ENCODE measurements at places on chromosomes 7 and 10.

DNA sequence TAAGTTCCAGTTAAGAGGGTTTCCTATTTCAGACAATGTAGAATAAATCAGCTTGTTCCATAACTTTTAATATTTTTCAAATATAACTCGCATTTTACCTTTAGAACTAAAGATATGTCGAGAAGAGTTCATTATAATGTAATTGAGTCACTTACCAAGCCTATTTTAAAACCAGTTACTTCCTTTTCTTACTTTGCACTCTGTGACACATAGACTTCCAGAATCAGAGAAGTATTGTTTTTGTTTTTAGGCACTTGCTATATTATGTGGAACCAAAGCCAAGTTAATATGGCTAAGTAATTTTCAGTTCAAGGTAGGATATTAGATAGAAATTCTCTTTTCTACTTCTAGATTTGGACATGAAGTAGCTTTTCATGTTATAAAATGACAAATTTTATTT lies 182.7 kb upstream of the PRPS1L1 start:
- DNase-seq = no peak

GRCh38 chr7:44093102-44093641 lies 10.8 kb upstream of the POLM start:
- no peak for DNase-seq

- no peak for DNase-seq
Measured at GRCh38 chr10:130189608-130190054, 53.4 kb downstream of the GLRX3 start.

DNA sequence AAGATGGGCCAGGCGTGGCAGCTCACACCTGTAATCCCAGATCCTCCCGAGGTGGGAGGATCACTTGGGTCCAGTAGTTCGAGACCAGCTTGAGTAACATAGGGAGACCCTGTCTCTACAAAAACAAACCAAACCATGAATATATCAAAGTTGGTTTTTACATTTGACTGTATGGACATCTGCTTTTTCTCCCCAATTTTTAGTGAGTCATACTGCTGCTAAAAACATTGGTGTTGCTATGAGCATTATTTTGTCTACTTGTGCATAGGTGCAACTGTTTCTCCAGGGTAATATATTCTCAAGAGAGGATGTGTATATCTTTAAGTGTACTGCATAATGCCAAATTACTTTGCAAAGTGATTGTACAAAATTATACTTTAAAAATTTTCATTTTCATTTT lies 769 bp upstream of the TMEM248 start:
- DNase-seq = no peak

DNA sequence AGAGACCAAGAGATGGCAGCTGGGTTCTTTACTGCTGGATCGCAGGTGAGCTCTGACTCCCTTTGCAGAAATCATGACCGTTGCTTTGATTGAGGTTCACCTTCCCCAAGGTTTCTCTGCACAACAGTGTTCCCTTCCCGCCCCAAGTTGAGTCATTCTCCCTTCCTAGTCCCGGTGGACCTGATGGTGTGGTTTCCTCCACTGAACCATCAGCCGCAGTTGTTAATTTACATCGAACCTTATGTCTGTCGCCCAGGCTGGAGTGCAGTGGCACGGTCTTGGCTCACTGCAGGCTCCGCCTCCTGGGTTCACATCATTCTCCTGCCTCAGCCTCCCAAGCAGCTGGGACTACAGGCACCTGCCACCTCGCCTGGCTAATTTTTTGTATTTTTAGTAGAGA lies 5.8 kb downstream of the ZSCAN25 start:
- DNase-seq = no peak

DNA sequence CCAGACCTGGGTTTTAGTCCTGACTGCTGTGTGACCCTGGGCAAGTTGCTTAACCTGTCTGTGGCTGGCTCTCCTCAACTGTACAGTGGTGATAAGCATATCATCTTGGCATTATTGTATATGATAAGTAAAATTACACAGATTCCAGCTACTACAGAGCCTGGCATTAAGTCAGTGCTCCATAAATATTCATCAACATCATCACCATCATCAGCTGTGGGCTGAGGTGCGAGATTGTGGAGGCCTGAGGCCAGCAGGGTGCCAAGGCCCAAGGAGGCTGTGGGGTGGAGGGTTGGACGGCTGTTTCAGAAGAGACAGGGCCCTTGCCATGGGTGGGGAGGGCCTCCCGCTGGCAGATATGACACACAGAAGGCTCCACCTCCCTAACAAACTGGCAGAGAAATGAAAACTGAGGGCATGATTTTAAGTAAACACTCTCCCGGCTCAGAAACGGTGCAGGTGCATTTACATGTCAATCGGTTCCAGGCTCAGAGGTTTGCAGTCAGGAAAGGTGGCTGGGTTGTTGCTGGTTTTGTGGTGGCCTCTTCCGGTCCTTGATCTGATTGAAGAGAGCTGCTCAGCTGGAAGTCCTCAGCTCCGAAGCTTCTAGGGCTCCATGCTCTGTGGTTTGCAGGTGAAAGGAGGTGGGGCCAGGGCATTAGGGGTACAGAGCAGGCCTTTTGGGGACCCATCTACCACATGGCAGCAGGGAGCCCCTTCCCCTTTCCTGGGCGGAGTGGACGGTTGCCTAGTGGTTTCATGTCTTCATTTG lies 10.2 kb downstream of the CRYGN start:
- peak; percentile 98 for DNase-seq

DNA sequence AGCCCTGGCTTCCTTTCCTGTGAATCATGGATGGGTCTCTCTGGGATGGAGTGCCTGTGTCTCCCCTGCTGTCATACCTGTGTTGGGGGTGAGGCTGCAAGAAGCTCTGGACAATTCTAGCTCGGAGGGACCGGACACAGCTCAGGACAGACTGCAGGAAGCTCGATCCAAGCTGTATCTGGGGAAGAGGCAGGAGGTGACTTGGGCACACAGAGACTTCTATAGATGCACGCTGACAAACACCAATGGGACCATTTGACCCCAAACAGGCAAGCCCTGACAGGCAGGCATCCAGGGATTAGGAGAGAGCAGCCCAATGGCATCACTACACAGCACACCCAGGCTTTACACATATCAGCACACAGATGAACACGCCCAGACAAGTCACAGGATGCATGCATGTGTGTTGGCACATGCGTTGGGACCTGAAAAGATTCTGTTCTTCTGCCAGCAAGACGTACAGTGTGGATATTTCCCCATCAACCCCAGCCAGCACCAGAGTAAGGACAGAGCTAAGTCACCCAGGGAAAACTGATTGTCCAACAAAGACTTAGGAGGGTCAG lies 4.5 kb downstream of the LLCFC1 start:
- no peak for DNase-seq

- DNase-seq = no peak
Measured at GRCh38 chr7:99380032-99380822, 5.7 kb downstream of the ARPC1B start.

- DNase-seq = no peak
Measured at GRCh38 chr10:124176349-124177179, 83.2 kb upstream of the CHST15 start.

DNA sequence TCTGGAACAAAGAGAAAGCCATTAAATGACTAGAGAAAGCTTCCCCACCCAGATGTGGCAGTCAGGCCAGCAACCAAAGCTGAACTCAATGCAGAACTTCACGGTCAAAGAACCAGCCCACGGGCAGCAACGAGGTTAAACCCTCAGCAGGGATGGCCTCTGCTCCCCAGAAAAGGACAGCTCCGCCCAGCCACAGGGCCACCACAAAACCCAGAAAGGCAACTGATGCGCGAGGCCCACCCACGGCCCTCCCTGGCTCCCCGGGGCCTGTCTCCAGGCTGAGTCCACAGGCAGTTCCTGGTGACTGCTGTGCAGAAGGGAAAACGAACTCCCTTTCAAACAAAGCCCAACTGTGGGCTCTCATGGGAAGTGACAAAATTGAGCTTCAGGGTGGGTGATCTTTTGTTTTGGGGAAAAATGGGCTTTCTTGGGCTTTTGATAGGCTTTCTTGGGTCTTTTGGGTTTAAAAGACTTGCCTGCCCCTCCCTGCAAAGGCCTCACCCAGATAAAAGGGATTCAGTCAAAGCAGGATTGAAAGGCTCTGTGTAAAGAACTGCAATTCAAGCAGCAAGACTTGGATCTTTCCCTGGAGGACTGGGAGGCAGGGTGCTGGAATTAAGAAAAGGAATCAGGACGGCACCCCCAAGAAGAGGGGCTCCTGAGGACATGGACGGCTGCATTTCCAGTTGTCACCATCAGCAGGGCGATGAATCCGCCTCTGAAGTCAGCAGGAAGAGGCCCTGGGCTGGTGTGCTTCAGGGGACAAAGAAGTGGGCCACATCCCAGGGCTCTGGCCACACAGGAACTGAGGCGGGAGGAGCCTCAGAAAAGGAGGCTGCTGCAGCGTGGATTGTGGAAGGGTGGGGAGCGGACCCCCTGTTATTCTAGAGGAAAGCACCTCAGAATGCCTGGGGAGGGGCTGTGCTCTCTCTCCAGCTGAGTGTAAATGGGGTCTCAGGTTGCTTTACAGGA lies 209.9 kb downstream of the USP6NL start:
- DNase-seq = no peak

- no peak for DNase-seq
Measured at GRCh38 chr7:31917256-31917655, 153.0 kb downstream of the PDE1C start.

DNA sequence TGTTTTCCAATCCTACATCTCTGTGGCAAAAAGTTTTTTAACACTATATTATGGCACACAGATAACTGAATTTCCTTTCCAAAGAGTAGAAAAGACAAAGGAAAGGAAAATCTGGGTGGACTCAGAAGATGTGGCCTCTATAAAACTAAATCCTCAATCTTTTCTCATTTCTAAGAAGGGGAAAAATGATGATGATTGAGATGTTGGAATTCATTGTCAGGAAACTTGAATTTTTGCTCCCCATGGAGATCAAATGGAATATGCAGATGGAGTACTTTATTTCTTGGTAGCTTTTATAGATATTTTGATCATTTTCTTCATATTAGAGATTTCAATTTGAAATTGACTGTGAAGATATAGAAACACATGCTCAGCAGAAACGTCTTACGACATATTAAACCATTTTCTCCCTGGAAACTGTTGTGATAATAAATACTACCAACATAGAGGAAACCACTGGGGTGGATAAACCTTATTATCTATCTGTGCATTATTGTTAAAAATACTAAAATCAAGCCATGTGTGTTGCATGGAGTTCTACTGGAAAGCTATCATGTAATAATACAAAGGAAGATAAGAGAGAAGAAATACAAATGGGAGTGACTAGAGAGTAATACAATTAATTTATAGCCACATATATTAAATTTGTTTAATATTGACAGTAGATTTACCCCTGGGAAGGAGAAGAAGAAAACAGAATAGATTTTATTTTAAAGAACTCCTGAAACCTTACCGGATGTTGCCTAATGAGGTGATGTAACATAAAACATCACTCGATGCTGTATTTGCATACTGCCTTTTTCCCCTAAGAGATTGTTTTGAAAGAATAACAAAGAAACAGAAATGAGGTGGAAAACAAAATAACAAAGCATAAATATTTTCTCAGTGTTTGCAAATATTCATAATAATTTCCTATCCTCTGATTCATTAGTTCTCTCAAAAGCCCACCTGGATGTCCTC lies 931.2 kb upstream of the C7orf33 start:
- DNase-seq = no peak
